ENCODE measurements at places on chromosomes 11 and 22. TPM values are rescaled to one million over a fixed set of nuclear protein-coding genes. Genes with fewer than 3 reads are reported as not detected.

NNMT gene
- 115 TPM for total RNA-seq

- no peak for DNase-seq
Observed at GRCh38 chr22:50676661-50677492, 4.3 kb downstream of the SHANK3 start.

SSTR3 gene
- total RNA-seq = 1.3 TPM

GRCh38 chr22:46508491-46508999 is 28.9 kb downstream of the CELSR1 start:
- DNase-seq = peak; percentile 8

- DNase-seq = peak; percentile 72
Observed at GRCh38 chr11:37449146-37449545, 851.1 kb upstream of the RAG2 start.

Data from hepatocyte (in vitro differentiated cells).